BJ (cell line): ENCODE measurements at places on chromosomes 3 and 15. TPM values are rescaled to one million over a fixed set of nuclear protein-coding genes. Genes with fewer than 3 reads are reported as not detected.

Gene DLL4
- 0.32 and 0.47 TPM in 2 replicates for polyA plus RNA-seq

Gene KY
- 0.05 TPM in 1 of 2 replicates, not detected in the other for polyA plus RNA-seq

Gene MORC1
- not detected in 2 replicates for polyA plus RNA-seq

Gene C3orf38
- 8.3 and 17.7 TPM in 2 replicates for polyA plus RNA-seq

Gene SST
- polyA plus RNA-seq: 0.15 and 0.25 TPM in 2 replicates

Gene GPR62
- polyA plus RNA-seq: not detected in 2 replicates

Gene PPP1R14D
- polyA plus RNA-seq: not detected in 2 replicates

Gene FBLN2
- 131 and 248 TPM in 2 replicates for polyA plus RNA-seq

Gene PLCH1
- polyA plus RNA-seq: 0.06 and 0.07 TPM in 2 replicates

Gene ZMYND10
- 0.65 and 1.3 TPM in 2 replicates for polyA plus RNA-seq

Gene RETNLB
- not detected in 2 replicates for polyA plus RNA-seq

Gene ZNF385D
- polyA plus RNA-seq: 2.2 and 2.7 TPM in 2 replicates

Gene SLC6A11
- not detected in 2 replicates for polyA plus RNA-seq

Gene CMSS1
- 6.7 and 12.4 TPM in 2 replicates for polyA plus RNA-seq

Gene LMCD1
- 157 and 168 TPM in 2 replicates for polyA plus RNA-seq

Gene EEFSEC
- 10.9 and 16.3 TPM in 2 replicates for polyA plus RNA-seq

Gene TERC
- polyA plus RNA-seq: 0.18 TPM in 1 of 2 replicates, not detected in the other

Gene DISP2
- 0.16 and 0.23 TPM in 2 replicates for polyA plus RNA-seq

Gene GP5
- polyA plus RNA-seq: 0.02 TPM in 1 of 2 replicates, not detected in the other

Gene SEMA6D
- 1.1 and 2.1 TPM in 2 replicates for polyA plus RNA-seq

Gene C3orf20
- not detected in 2 replicates for polyA plus RNA-seq

Gene KLHDC8B
- 33.8 and 47.8 TPM in 2 replicates for polyA plus RNA-seq

Gene PIK3R4
- 29.5 and 30.0 TPM in 2 replicates for polyA plus RNA-seq
